ENCODE measurements at places on chromosomes 5 and 9.

GRCh38 chr9:101512116-101512515 is 21.5 kb upstream of the RNF20 start:
- DNase-seq: no peak

GRCh38 chr5:14777932-14778791 is 93.4 kb downstream of the ANKH start:
- no peak for DNase-seq

DNA sequence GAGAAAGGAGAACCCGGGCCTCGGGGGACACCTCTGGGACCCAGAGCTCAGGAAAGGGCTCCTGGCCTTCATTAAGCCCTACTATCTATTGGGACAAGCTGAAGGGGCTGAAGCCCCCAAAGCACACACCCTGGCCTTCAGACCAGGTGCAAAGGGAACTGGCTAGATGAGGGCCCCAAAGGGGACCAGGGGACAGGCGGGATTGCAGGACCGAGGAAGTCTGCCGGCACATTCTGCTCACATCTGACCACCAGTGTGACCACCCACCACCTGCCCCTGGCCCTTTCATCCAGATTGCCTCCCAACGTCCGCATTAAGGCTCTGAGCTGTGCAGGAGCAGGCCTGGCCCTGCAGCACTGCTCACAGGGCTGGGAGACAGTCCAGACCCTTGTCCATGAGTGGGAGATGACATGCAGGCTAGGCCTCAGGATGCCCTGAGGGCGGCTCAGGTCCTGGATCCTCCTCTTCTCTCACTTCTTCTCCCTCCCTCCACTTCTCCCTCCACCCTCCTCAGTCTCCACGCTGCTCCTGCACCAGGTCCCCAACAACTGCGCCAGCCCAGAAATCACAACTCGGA is 19.2 kb downstream of the PSD2 start:
- no peak for DNase-seq

DNA sequence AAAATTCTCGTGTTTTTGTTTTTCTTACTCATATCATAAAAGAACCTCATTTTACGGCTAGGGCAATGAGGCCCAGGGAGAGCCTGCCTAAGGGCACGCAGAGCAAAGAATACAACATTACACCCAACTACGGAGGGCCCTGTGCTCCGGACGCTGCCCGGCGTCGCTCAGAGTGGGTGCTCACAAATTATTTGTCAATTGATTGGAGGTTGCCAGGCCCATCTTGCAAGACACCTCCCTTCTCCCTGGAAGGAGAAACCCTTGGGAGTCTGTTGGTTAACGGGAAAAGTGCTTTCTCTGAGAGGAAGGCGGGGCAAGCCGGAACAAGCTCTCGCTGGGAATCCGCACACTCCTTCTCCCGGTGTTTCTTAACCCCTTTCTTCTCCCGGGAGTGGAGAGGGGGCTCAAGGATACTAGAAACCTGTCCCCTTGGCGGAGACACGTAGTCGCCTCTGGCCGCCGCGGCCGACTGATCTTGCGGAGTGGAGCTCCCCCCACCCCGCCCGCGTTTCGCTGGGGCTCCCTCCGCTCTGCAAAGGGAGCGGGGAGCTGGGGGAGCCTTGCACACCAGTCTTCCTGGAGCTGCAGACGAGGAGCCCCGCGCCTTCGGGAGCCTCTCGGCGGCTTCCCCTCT is 599.3 kb upstream of the SGCD start:
- DNase-seq: no peak

GRCh38 chr9:34980181-34980761 is 9.3 kb upstream of the DNAJB5 start:
- no peak for DNase-seq

- no peak for DNase-seq
Measured at GRCh38 chr9:11931109-11931508, 762.1 kb upstream of the TYRP1 start.

DNA sequence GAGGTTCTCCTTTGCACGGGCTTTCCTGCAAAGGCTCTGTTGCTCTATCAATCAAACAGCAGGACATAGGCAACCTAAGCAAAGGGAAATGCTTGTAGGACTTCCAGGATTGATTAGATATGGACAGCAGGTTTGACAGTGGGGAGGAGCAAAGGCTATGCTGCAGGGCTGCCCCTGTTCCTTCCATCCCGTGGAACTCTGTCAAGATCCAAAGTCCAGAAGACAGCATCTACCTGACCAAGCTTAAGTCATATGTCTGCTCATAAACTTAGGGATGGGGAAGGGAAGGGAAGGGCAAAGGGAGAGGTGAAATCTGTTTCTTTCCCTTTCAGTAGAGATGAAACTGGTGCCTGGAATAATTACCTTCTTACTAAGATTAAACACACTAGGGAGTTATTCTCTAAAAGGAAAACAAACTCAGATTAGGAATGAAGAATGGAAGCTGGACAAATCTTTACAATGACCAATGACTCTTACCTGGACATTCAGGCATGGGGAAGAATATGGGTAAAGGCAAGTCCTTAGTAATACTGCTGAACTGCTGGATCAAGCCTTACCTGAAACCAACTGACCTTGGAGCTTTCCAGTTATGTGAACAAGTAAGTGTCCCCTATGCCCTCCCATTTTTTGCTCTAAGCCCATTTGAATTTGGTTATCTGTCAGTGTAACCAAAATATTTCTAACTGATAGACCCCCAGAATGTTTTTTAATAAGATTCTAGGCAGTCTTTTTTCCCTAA is 8.4 kb upstream of the ACOT12 start:
- DNase-seq: no peak

- no peak for DNase-seq
Measured at GRCh38 chr9:101055516-101055915, 27.0 kb downstream of the PLPPR1 start.

DNA sequence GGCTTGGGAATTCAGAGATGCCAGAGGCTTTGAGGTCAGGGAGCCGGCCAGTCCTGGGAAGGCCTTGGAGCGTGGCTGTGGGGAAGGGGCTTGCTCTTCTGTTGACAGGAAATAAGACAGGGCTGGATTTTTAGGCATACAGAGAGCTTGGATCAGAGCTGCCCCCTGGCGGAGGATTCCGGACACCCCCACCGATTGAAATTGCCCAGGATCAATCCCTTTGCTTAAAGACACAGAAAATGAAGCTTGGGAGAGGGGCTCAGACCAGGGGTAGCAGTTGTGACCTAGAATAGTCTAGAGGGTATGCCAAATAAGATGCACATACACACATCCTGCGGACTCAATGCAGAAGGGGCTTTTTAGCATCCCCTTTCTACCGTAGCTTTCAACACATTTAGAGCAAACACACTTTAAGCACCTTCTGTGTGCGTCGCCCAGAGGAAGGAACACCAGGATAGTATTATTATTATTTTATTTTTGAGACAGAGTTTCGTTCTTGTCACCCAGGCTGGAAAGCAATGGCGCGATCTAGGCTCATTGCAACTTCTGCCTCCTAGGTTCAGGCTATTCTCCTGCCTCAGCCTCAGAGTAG is 1.7 kb upstream of the NTMT1 start:
- DNase-seq: peak; percentile 52

DNA sequence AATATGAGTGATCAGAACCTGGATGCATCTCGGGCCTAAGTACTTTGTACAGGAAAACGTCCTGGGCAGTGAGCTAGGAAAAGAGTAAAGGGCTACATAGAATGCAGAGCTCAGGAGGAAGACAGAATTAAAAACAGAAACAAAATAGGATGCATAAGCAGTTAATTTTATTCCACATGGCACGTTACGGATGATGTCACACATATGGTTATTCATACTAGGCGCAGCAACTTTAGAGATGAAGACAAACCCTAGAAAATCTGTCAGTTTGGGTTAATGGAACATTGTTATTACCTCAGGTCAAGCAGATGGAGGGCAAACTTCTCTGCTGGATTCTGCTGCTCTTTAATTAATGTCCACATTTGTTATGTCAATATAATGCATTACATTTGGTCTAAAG is 445.4 kb downstream of the ANXA1 start:
- no peak for DNase-seq

GRCh38 chr5:94228791-94229190 is 389.6 kb downstream of the KIAA0825 start:
- no peak for DNase-seq

DNA sequence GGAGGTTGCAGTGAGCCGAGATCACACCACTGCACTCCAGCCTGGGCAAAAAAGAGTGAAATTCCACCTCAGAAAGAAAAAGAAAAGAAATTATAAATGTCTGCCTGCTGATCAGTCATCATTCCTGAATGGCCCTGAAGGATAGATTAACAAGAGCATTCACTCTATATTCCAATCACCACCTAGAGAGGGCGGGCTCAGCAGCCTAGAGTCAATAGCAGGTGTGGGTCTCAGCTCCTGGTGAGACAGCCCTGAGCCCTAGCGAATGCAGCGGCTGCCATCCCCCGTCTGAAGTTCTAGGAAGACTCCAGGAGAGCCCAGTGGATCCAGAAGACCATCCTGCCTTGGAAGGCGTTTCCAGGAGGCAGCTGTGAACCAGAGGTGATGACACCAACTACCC is 12.0 kb downstream of the FBP1 start:
- no peak for DNase-seq

GRCh38 chr5:23242891-23243290 is 264.5 kb upstream of the PRDM9 start:
- no peak for DNase-seq

DNA sequence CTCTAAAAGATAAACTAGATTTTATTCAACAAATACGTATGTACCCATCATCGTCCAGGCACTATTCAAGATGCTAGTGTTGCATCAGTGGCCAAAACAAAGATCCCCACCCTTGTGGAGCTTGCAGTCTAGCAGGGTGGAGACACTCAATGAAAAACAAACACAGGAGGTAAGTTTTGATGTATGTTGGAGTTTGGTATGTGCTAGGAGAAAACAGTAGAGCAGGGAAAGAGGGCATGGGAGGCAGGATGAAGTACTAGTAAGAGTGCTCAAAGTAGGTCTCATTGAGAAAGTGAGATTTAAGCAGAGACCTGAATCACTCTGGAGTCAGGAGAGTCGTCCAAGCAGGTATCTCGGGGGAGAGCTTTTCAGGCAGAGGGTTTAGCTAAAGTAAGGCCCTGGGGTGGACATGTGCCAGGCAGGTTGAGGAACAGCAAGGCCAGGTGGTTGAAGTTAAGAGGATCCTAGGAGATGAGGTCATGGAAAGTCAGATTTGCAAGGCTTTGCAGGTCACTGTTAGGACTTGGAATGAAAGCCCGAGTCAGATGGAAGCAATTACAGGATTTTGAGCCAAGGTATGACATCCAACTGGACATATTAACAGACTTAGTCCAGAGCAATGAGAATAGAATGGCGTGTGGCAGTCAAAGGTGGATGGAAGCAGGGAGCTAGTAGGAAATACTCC is 9.2 kb downstream of the SNX18 start:
- no peak for DNase-seq

DNA sequence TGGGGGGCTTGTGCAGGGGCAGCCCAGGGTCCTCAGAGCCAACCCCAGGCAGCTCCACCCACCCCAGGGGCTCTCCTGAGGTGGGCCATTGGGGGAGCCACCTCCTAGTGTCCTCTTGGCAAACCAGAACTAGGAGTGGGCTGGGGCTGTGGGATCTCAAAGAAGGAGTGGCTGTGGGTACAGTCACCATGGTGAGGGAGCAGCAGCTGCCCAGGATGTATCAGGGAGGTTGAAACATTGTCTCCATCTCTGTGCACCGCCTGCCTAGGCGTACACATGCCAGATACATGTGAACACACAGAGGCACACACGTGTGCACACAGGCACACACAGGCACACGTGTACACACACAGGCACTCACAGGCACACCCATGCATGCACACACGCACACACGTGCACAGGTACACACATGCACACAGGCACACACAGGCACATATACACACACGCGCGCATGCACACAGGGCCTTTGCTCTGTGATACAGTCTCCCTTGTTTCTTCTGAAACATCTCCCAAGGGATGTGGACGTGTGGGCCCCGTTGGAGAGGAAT is 10.7 kb downstream of the LCN12 start:
- DNase-seq: no peak

- DNase-seq: no peak
Measured at GRCh38 chr5:120150770-120151169, 313.3 kb upstream of the PRR16 start.

DNA sequence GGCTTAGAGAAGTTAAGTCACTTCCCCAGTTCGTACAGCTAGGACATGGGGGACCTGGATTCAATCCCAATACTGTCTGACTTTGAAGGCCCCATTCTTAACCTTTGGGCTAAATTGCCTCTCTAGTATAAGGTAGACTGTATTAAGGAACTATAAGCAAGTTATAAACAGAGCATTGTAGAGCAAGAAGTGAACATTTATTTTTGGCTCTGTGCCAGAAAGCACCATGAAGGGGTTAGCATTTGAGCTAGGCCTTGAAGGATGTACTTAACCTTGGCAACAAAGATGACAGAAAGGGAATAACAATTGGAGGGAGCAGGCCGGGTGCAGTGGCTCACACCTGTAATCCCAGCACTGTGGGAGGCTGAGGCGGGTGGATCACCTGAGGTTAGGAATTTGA is 32.8 kb downstream of the GALNT10 start:
- DNase-seq: no peak

- DNase-seq: no peak
Measured at GRCh38 chr9:30504502-30504905, 1879.9 kb upstream of the ACO1 start.

- DNase-seq: no peak
Measured at GRCh38 chr9:81578606-81579005, 110.7 kb downstream of the TLE1 start.

GRCh38 chr5:172412724-172413286 is 41.5 kb downstream of the SH3PXD2B start:
- DNase-seq: no peak

DNA sequence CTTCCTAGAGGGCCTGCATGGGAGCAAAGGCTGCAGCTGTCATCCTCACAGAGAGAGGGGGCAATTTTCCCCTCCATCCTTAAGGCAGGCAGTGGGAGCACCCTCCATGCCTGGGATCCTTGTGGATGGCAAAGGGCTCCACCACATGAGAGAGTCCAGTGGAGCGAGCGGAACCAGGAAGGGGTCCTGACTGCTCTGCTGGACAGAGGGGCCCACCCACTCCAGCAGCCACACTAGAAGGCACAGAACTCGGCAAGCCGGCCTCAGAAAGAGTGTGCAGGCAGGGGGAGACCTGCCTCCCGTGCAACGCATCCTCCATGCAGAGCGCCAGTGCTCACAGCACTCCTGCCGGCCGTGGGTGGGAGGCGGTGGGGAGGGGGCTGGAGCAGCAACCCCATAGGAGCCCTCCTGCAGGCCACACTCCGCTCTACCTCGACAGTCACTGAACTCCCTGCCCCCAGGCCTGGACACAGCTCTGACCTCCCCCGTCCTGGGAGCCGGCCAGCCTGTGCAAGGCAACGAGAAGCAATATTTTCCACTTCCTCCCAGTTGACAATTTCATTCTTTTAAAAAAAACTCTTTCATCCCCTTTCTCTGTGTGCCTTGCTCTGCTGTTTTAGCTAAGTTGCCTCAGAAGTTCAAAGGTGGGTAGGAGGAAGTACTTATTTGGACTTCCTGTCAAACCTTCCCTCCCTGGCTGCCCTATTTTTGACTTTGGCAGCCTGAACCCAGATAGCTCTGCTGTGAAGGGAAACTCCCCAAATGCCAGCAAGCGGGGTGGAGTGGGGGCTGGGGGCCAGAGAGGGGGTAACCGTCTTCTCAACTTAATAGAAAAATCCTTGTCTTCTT is 5.3 kb upstream of the LCP2 start:
- DNase-seq: no peak

All from activated CD8-positive, alpha-beta memory T cell treated with anti-CD3 and anti-CD28 coated beads for 1 hour (primary cell).